ENCODE measurements at places on chromosomes 6 and 20. TPM values are rescaled to one million over a fixed set of nuclear protein-coding genes. Genes with fewer than 3 reads are reported as not detected.

FRS3 gene
- 5.0 TPM for total RNA-seq

DLL1 gene
- 0.14 TPM for total RNA-seq

CRYBG1 gene
- total RNA-seq, result 45.4 TPM

CFB gene
- 1,205 TPM for total RNA-seq

ARG1 gene
- not detected for total RNA-seq

SNAI1 gene
- 0.81 TPM for total RNA-seq

DLK2 gene
- total RNA-seq, result 0.86 TPM

GRCh38 chr6:137800762-137801161, 66.3 kb upstream of the TNFAIP3 start:
- H3K27ac ChIP-seq, result peak overlapping the region; percentile 81
- H3K36me3 ChIP-seq, result no peaks in the 10 kb centered on the region
- no peaks in the 10 kb centered on the region for H3K27me3 ChIP-seq

GRCh38 chr6:7692453-7692784, 33.5 kb upstream of the BMP6 start:
- H3K27ac ChIP-seq, result peak overlapping the region; percentile 66
- no peaks in the 10 kb centered on the region for H3K36me3 ChIP-seq

DNA sequence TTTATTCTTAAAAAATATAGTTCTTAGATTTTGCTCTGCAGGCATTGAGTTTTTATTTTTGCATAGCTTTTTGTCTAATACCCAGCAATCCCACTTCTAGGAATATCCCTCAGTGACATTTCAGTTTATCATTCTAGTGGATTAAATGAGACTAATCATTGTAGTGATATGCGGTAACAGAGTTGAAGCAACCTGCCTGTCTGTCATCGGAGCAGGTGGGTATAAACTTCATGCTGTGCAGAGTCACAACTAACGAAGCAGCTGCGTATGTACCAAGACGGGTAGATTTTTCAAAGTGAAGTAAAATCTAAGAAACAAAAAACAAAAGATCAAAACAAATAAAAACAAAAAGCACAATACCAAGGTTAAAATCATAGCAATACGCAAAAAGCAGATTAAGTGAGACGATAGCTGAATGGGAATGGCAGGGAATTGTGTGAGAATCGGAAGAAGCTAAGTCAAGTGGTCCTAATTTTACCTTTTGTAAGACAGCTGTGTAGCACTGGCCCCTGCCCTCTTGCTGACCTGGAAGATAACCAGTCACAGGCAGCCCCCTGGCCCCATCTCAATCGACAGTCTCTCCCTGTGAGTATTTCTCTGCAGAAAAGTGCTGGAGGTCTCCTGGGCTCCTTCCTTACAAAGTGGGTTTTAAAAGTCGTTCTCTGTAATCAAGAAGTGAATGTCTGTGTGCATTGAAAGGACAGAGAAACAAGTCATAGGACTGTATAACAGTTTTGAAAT, 169.2 kb downstream of the OR2B2 start:
- no peaks in the 10 kb centered on the region for H3K4me1 ChIP-seq
- H3K27me3 ChIP-seq, result no peaks in the 10 kb centered on the region
- no peak overlapping the region for H3K27ac ChIP-seq
- H3K4me3 ChIP-seq, result no peak overlapping the region

- no peaks in the 10 kb centered on the region for H3K36me3 ChIP-seq
- no peaks in the 10 kb centered on the region for H3K27me3 ChIP-seq
- no peak overlapping the region for H3K27ac ChIP-seq
- H3K4me3 ChIP-seq, result no peak overlapping the region
- H3K4me1 ChIP-seq, result no peaks in the 10 kb centered on the region
These were observed 669.0 kb upstream of the EYS start for GRCh38 chr6:66376001-66376400.

GRCh38 chr20:4483961-4484360, 237.7 kb upstream of the PRND start:
- DNase-seq, result no peak
- no peak overlapping the region for H3K27ac ChIP-seq
- H3K27me3 ChIP-seq, result peaks cover 66% of the 10 kb centered on the region
- H3K36me3 ChIP-seq, result no peaks in the 10 kb centered on the region

- peaks cover 4% of the 10 kb centered on the region for H3K36me3 ChIP-seq
- peaks cover 13% of the 10 kb centered on the region for H3K4me1 ChIP-seq
- no peak overlapping the region for H3K4me3 ChIP-seq
- H3K27me3 ChIP-seq, result no peaks in the 10 kb centered on the region
- DNase-seq, result peak; percentile 77
- H3K27ac ChIP-seq, result no peak overlapping the region
These were observed 36.9 kb upstream of the FANCE start for GRCh38 chr6:35415065-35415891.

- H3K36me3 ChIP-seq, result no peaks in the 10 kb centered on the region
- H3K4me1 ChIP-seq, result no peaks in the 10 kb centered on the region
- no peak overlapping the region for H3K27ac ChIP-seq
- no peak overlapping the region for H3K4me3 ChIP-seq
- DNase-seq, result no peak
- H3K27me3 ChIP-seq, result peaks cover 14% of the 10 kb centered on the region
These were observed 242.5 kb downstream of the ERMARD start for GRCh38 chr6:169993861-169994481.

- no peaks in the 10 kb centered on the region for H3K36me3 ChIP-seq
- peaks cover 46% of the 10 kb centered on the region for H3K4me1 ChIP-seq
- no peak overlapping the region for H3K27ac ChIP-seq
- H3K4me3 ChIP-seq, result no peak overlapping the region
These were observed 195.9 kb upstream of the SULF2 start for GRCh38 chr20:47981222-47981621.

DNA sequence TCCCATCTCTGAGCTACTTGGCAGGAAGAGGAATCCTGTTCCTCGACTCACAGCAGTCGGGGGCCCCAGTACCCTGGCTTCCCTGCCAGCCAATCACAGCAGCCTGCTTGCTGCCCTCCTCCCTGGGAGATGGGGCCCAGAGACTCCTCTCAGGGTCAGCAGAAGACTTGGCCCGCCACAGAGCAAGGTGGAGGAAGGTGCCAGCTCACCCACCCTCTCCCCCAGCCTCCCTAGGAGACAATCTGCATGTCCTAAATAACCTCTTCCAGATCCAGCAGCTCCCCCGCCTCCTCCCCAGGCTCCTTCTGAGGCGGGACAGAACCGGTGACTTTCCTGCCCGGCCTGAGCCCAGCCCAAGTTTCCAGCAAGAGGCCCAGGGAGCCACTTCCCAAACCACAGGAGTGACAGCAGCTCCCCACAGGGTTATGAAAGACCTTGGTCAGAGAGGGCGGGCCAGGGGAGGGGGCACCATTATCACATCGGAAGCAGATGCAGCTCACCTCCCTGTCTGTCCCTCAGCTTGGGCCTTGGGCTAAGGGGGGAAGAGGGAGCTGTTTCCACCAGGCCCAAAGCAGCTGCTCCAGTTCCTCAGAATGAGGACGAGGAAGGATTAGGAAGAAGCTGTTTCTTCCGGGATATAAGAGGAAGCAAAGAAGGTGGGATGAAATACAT, 2.3 kb downstream of the CCND3 start:
- H3K4me3 ChIP-seq, result peak overlapping the region; percentile 100
- H3K36me3 ChIP-seq, result peaks cover 47% of the 10 kb centered on the region
- H3K27ac ChIP-seq, result no peak overlapping the region
- H3K4me1 ChIP-seq, result peaks cover 30% of the 10 kb centered on the region

GRCh38 chr20:50750145-50750671, 18.8 kb downstream of the PARD6B start:
- no peaks in the 10 kb centered on the region for H3K27me3 ChIP-seq
- peaks cover 95% of the 10 kb centered on the region for H3K36me3 ChIP-seq
- H3K4me3 ChIP-seq, result peak overlapping the region; percentile 39

GRCh38 chr20:25859649-25860530, 163.2 kb upstream of the ZNF337 start:
- peaks cover 23% of the 10 kb centered on the region for H3K36me3 ChIP-seq
- H3K4me1 ChIP-seq, result peaks cover 19% of the 10 kb centered on the region
- DNase-seq, result peak; percentile 30
- peaks cover 49% of the 10 kb centered on the region for H3K27me3 ChIP-seq

DNA sequence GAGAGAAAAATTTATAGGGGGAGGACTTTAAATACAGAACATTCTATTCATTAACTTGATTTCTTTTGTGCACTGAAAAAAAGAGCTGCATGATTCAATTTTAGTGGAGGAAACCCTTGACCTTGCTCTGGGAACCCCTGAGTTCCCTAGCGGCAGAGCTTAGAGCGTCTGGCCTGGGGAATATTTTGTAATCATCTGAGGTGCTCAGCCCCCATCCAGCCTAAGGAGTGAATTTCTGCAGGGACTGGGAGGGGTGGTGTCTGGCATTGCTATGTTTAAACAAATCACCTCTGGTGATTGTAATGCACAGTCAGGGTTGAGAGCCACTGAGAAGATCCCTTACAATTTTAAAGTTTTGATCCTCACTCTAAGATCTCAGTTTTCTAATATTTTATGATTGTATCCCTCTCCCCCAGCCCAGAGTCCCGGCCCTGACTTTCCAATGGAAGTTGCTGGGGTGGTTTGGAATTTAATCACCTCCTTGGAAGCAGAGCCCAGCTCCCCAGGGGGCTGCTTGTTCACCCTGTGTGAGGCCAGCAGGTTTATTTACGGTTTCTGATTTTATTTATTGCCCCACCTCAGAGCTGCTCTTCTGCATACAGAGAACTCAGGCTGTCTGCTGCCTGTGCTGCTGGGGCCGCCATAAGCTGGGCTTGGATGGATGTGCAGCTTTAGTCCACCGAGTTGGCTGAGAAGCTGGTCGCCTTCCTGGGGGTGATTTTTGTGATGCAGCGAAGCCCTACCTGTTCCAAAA, 263.1 kb downstream of the LRFN2 start:
- DNase-seq, result no peak
- H3K27me3 ChIP-seq, result peaks cover 91% of the 10 kb centered on the region
- no peaks in the 10 kb centered on the region for H3K36me3 ChIP-seq
- H3K4me1 ChIP-seq, result no peaks in the 10 kb centered on the region

DNA sequence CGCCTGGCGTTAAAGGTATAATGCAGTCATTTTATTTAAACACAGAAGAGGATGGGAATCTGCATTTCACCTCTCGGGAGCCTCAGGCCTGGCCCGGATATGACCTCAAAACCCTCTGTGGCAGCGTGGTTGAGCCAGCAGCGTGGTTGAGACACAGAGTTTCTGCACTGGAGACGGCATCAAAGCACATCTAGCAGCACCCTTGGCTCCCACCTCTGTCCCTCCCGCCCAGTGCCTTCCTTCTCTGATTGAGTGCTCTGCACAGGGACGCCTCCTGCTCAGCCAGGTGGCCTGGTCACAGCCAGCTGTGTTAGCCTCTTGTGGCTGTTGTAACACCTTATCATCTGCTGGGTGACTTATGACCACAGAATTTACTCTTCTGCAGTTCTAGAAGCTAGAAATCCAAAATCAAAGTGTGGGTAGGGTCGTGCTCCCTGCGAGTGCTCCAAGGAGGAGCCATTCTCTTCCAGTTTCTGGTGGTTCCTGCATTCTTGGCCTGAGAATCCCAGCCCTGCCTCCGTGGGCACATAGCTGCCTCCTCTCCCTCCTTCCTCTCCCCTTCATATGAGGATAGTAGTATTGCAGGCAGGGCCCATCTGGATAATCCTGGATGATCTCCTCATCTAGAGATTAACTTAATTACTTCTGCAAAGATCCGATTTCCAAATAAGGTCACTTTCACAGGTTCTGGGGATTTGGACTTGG, 156.7 kb downstream of the SYCP2 start:
- H3K36me3 ChIP-seq, result peaks cover 6% of the 10 kb centered on the region
- no peaks in the 10 kb centered on the region for H3K27me3 ChIP-seq
- no peak overlapping the region for H3K4me3 ChIP-seq
- no peak for DNase-seq
- no peak overlapping the region for H3K27ac ChIP-seq

DNA sequence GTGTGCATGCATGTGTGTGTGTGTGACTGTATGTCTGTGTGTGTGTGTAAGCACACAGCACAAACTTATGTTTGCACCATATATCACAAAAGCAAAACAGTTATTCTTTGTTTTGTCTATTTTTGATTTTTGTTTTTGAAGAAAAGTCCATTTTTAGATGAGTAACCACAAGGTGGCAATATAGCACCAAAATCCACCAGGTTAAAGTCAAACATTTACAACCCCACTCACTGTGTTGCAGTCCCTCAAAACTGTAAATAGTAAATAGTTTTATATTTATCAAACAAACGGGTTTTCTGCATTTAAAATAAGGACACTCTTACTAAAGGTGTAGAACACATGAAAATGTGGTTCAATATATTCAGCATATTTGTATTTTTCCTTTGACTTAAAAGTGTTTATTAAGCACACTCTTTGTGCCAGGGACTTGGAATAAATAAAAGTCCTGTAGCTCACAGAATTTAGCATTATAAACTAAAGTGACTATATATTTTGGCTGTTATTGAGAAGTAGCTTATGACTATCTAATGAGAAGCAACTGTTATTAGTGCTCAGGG, 118.5 kb downstream of the GFRAL start:
- no peaks in the 10 kb centered on the region for H3K4me1 ChIP-seq
- H3K4me3 ChIP-seq, result no peak overlapping the region
- no peaks in the 10 kb centered on the region for H3K27me3 ChIP-seq

DNA sequence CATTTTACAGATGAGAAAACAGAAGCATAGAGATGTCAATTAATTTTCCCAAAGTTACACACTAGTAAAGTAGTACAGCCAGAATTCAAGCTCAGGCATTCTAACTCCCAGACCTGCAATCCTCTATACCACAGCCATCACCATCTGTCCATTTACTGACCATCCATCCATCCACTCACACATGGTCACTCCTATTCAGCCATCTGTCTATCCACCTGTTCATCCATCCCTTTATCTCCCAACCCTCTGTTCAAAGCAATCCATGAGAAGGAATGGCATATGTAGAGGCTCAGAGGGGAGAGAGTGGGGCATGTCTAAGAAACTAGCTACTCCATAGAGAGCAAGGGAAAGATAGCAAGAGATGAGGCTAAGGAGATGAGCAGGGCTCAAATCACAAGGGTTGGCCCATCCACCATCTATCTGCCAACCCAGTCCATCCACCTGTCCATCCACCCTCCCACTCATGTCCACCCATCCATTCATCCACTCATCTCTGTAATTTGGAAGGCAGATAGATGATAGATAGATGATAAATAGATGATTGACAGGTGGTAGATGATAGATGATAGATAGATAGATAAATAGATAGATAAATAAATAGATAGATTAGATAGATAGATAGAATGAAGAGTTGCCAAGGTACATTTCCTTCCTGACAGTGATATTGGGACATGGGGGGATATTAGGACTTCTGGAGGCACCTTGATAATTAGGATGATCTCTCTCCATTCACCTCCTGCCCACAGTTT, 12.2 kb upstream of the C6orf132 start:
- H3K27ac ChIP-seq, result no peak overlapping the region
- H3K36me3 ChIP-seq, result peaks cover 4% of the 10 kb centered on the region
- DNase-seq, result no peak
- H3K4me1 ChIP-seq, result peaks cover 9% of the 10 kb centered on the region

- no peaks in the 10 kb centered on the region for H3K36me3 ChIP-seq
- peaks cover 26% of the 10 kb centered on the region for H3K27me3 ChIP-seq
- no peaks in the 10 kb centered on the region for H3K4me1 ChIP-seq
- no peak for DNase-seq
- H3K4me3 ChIP-seq, result no peak overlapping the region
- no peak overlapping the region for H3K27ac ChIP-seq
These were observed 9.8 kb downstream of the FOXA2 start for GRCh38 chr20:22574545-22575086.
